ENCODE measurements at places on chromosomes 12 and 14.

- no peak for DNase-seq
Measured at GRCh38 chr12:11539156-11539555, 110.3 kb upstream of the ETV6 start.

GRCh38 chr14:53957739-53958138 is 1.1 kb upstream of the BMP4 start:
- DNase-seq = no peak

GRCh38 chr12:14066021-14066420 is 84.6 kb upstream of the GRIN2B start:
- no peak for DNase-seq

DNA sequence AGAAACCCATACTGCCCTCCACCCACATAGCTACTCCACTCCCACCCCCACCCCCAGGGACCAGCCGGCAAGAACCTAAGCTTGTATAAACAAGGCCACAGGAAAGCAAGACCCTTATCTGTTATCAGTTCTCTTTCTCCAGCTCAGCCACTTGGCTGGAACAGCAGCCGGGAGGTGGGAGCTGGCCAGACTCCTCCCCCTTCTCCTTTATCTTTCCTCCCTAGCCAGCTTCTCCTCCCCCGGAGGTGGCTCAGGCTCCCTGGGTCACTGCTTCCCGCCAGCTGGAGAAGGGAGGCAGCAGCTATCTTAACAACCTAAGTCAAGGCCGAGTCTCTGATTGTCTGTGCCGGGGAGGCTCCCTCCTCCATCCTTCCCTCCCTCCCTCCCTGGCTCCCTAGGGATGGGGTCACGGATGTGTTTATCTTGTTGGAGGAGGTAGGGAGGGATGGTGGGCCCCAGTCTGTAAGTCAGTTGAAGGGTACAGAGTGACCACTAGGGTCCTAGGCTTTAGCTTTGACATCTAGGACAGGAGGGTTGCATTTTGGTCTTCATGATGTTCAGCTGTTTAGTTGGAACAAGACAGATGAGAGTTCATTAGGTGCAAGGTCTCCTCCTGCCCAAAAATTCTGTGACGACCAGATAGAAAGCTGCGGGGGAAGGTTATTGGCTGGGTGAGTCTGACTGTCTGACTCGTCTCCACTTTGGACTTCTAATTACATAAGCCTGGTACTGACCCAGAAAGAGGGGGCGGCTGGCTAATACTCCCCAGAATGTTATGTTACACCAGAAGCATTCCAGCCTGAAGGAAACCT is 29.7 kb downstream of the ZFP36L1 start:
- DNase-seq = no peak

GRCh38 chr14:49206828-49207227 is 379.4 kb downstream of the RPS29 start:
- no peak for DNase-seq

DNA sequence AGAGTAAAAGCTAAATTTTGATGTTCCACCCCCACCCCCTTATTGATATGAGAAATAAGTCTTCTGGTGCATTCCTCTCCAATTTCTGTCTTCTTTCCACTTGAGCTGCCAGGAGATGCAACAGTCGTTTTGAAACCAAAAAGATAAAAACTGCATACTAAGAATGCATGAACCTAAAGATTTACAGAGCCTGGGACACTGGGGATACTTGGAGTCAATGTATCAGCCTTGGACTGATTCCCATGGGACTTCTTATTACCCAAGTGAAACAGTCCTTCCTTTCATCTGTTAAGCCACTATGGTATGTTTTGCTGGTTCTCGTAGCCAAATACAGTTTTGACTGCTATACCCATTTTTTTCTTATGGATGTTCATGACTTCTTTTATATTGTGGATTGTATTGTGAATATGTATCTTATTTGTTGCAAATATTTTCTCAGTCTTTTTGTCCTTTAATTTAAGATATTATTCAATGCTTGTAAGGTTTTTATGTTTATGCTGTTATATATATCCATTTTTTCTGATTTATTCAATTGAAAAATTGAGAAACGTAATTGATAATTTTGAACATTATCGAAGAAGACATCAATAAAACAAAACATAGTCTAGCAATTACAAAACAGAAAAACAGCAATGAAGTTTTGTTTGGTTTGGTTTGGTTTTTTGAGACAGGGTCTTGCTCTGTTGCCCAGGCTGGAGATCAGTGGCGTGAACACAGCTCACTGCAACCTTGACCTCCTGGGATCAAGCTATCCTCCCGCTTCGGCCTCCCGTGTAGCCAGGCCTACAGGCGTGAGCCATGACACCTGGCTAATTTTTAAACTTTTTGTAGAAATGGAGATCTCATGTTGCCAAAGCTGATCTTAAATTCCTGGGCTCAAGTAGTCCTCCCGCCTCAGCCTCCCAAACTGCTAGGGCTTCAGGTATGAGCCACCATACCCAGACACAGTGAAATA is 85.4 kb upstream of the ETV6 start:
- DNase-seq = no peak

GRCh38 chr12:107512391-107512790 is 173.2 kb upstream of the PWP1 start:
- no peak for DNase-seq

- DNase-seq = no peak
Measured at GRCh38 chr14:73287071-73287470, 49.8 kb downstream of the PAPLN start.

DNA sequence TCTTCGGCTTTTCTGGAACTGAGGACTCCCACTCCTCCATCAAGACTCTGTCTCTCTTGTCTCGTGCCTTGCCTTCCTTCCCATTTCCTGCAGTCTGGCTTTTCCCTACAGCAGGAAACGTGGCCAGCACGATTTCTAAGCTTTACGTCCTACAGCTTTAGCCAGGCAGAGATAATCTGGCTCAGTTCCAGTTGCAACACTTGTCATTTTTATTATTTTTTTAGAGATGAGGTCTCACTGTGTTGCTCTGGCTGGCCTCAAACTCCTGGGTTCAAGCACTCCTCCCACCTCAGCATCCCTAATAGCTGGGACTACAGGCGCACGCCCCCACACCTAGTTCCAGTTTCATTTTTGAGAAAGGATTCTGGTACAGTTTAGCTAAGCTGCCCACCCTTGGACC is 19.9 kb downstream of the CALM1 start:
- DNase-seq = no peak

GRCh38 chr12:85350356-85350755 is 70.3 kb downstream of the ALX1 start:
- DNase-seq = no peak

DNA sequence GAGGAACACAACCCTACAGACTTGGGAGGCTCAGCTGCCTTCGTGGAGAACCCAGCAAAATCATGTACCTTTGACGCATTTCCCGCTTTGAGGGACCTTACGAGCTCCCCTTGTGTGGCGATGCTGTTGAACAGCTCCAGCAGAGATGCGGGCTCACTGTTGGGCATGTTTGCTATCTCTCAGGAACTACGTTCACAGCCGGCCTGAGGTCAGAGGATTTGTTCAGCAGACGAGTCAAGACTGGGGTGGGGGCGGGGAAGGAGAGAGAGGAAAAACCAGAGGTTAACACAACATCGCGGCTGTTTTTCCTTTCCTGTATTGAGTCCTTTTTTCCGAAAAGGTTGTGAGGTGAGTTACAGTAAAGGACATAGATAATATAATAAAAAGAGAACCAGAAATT is 45.9 kb downstream of the SLC25A47 start:
- DNase-seq = no peak

DNA sequence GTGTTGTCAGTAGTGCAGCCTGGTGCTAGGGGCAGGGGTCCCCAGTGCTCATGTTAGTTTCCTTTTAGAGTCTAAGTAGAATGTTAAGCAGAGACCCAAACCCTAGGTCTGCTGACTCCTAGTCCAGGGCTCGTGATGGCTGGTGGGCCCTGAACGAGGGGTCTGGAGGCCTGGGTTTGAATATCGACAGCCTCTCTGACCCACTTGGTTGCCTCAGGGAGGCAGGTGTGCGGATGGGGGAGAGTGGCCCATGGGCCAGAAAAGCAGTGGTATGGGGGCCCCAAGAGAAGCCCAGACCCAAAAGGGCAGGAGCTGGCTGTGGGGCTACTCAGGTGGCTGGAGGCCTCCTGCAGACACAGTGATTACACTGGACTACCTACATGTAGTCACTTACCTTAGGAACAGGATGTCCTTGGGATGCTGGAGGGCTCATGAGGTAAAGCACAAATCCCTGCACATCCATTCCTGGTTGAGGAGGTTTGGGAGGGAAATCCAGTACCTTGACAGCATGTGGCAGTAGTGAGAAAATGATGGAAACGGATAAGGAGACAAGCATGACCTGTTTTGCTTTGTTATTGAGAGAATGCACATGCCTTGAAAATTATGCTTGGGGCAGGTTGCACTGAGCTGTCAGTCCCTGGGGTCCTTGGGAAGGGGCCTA is 1.7 kb upstream of the SLC25A29 start:
- no peak for DNase-seq

DNA sequence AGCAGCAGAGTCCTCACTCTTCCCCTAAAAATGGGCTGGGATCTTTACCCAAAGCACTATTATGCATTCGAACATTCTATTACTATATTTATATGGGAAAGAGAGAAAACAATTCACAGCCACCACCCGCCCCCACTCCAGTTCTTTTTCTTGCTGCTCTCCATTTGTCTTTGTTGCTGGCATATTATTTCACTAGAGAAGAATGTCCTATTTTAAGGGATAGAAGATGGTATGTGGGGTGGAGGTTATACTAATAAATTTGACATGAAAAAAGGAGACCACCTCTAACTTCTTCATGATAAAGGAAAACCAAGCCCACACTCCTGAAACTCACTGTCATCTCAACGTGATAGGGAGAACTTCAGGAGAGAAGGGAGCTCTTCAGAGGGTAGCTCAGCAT is 28.5 kb upstream of the NTF3 start:
- DNase-seq = no peak

DNA sequence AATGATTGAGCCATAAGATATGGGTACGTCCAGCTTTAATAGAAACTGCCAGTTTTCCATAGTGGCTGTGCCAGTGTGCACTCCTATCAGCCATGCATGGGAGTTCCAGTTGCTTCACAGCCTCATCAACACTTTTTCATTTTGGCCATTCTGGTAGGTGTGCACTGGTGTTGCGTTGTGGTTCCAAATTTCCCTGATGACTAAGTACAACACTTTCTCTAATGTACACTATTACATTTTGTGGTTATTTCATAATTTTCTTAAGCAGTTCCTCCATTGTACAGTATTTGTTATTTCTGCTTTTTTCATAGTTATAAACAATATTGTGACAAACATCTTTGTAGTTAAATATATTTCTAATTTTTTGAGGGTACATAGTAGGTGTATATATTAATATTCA is 21.5 kb upstream of the OAS1 start:
- no peak for DNase-seq

DNA sequence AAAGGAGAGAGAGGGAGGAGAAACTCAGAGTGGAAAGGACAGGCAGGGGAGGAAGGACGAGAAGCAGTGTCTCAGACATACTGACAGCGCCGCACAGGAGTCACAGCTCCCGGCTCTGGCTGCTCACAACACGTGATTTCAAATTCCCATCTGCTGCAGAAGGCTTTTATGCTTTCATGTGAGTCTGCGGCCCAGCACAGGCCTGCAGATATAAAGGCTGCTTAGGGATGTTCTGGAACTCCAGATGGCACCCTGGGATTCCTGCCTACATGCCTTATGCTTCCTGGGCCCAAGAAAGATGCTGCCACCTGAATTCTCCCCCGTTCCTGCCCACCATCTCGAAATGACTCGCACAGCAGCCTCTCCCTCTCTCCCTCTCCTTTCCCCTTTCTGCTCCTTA is 89.6 kb downstream of the NUAK1 start:
- no peak for DNase-seq

DNA sequence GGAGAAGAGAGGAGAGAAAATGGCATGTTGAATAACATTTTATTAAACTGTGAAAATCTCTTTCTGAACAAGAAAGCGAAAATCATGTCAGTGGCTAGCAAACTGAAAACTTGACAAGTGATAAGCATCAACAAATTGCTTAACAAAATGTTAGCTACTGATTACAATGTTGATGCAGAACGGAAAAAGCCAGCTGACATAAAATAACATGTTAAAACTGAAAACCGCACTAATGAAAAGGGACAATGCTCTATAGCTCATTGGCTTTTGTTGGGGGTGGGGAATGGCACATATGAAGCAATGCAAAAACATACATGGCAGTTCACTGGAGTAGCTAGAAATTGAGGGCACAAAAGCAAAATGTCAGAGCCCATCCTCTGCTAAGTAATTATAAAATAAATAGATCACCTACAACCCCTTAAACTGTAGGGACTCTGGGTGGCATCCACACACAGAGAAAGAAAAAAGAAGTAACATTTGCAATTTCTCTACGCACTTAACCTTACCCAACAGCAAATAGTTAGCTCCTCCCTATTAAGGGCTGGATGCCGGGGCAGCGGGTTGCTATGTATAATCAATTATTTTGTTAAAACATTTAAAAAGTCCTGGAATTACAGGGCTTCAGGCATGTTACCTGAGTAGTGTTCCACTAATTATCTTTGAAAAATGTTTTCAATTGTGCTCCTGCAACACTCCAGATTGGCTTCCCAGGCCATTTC is 129.2 kb upstream of the USP15 start:
- DNase-seq = no peak

- no peak for DNase-seq
Measured at GRCh38 chr12:132360906-132361777, 31.8 kb upstream of the GALNT9 start.

DNA sequence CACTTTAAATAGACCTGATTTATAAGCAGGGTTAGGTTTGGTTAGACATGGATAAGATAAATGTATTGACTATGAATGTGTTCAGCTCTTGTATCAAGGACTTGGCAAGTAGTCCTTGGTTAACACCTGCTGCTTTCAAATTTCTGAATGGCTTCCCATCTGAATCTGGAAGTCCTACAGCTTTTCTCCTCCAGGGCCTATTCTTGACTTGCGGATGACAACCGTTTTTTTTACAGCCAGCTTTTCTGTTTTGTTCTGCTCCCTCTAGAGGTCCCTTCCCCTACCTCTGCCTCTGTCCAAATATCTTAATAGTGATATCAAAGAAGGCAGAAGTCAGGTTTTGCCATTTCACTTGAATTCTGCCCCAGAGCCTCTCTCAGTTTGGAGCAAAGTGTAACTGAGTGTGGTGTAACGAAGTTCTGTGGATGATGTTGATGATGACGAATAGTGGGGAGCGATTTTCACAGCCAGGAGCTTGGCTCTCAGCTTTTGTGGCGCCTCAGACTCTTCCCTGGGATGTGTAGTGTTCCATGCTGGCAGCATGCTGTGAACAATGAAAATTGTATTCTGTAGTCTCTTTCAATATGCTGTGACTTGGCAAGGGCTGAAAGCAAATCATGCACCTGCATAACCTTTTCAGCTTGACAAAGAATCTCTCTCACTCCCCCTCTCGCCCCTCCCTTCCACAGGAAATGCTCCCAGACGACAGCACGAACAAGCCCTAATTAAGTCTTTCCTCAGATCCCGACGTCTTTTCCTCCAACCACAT is 5.0 kb upstream of the SLC4A8 start:
- no peak for DNase-seq

DNA sequence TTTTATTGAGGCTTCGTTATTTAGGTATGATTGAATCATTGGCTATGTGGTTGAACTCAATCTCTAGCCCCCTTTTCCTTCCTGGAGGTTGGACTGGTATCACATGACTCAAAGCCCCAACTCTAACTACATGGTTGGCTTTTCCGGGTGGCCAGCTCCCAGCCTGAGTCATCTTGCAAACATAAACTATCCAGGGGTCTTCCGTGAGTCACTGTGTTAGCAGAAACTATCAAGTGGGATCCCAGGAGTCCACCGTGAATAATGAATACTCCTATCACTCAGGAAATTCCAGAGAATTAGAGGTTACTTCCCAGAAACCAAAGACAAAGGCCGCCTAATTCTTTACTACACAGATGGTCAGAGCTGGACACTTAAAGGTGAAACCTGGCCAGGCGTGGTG is 19.7 kb upstream of the PLEKHD1 start:
- no peak for DNase-seq

- DNase-seq = no peak
Measured at GRCh38 chr12:43880547-43880946, 44.7 kb downstream of the TMEM117 start.
